ENCODE measurements at places on chromosomes 5 and 9. TPM values are rescaled to one million over a fixed set of nuclear protein-coding genes. Genes with fewer than 3 reads are reported as not detected.

Gene PFDN1
- total RNA-seq, result 48.4 TPM

Gene FOXD4L5
- 0.08 TPM for total RNA-seq

Gene SOX30
- not detected for total RNA-seq

Gene IL3
- total RNA-seq, result not detected

Gene RPL7A
- total RNA-seq, result 3,613 TPM

Gene PRDM9
- total RNA-seq, result not detected

Gene JMY
- 10.5 TPM for total RNA-seq

Gene TLE1
- total RNA-seq, result 21.5 TPM

Gene PCDH12
- total RNA-seq, result under 0.01 TPM

Gene NUTM2F
- not detected for total RNA-seq

Gene PCDHGB3
- total RNA-seq, result 3.5 TPM
